Endodermal cell (in vitro differentiated cells): ENCODE measurements at places on chromosomes 13 and 19. TPM values are rescaled to one million over a fixed set of nuclear protein-coding genes. Genes with fewer than 3 reads are reported as not detected.

The CPT1C gene
- 43.0 to 60.8 TPM (median 59.7 TPM) in 3 replicates for total RNA-seq

The S1PR4 gene
- total RNA-seq: not detected in 3 replicates

The CHMP2A gene
- total RNA-seq: 138 to 148 TPM (median 147 TPM) in 3 replicates

- DNase-seq: no peak
Observed at GRCh38 chr13:22095794-22096193, 424.9 kb downstream of the FGF9 start.

GRCh38 chr13:108342369-108343289 lies 73.1 kb downstream of the TNFSF13B start:
- DNase-seq: no peak

DNA sequence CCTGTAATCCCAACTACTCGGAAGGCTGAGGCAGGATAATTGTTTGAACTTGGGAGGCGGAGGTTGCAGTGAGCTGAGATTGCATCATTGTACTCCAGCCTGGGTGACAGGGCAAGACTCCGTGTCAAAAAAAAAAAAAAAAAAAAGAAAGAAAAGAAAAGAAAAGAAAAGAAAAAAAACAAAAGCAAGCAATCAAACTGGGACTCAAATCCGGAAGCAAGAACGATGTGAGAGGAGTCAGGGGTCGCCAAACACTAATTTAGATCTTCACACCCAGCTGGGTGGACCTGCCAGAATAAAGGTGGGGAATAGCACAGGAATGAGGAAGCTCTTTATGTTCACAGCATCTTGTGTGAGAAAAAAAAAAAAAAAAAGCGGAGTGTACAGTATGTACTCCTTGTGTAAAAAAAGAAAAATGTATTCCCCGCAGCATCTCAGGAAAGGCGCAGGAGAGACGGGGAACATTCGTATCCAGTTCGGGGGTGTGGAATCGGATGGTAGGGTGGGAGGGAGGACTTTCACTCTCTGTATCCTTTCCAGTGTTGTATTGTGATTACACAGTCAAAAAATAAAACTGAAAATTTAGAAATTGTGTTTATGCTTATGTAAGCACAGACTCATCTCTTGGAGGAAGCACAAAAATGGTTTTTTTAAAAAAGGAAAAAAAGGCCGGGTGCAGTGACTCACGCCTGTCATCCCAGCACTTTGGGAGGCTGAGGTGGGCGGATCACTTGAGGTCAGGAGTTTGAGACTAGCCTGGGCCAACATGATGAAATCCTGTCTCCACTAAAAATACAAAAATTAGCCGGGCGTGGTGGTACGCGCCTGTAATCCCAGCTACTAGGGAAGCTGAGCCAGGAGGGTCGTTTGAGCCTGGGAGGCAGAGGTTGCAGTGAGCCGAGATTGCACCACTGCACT lies 7.6 kb downstream of the DNAJB1 start:
- DNase-seq: no peak

- peak; percentile 90 for DNase-seq
Observed at GRCh38 chr13:21676611-21677021, 5.7 kb downstream of the FGF9 start.

- DNase-seq: no peak
Observed at GRCh38 chr13:75473468-75473867, 8.5 kb downstream of the TBC1D4 start.

GRCh38 chr19:6498294-6499036 lies 3.6 kb downstream of the TUBB4A start:
- DNase-seq: no peak

GRCh38 chr19:58428617-58429016 lies 11.3 kb downstream of the ZNF132 start:
- no peak for DNase-seq

DNA sequence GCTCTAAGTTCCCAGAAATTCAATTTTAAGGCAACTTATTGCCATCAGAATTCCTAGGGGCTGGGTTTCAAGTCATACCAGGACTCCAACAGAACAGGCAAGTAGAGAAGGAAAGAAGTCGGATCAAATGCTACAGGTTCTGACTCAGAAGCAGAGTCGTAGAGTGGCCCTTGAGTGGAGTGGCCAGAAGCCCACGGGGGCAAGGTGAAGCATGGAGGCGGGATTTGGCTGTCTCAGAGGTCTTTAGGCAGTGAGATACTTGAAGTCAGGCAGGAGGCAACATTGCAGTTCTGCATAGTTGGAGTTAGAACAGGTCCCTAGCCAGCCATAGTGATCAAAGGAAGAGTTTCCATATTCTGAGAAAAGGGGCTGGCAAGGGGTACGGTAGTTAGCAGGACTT lies 111.6 kb downstream of the NHLRC3 start:
- DNase-seq: no peak

DNA sequence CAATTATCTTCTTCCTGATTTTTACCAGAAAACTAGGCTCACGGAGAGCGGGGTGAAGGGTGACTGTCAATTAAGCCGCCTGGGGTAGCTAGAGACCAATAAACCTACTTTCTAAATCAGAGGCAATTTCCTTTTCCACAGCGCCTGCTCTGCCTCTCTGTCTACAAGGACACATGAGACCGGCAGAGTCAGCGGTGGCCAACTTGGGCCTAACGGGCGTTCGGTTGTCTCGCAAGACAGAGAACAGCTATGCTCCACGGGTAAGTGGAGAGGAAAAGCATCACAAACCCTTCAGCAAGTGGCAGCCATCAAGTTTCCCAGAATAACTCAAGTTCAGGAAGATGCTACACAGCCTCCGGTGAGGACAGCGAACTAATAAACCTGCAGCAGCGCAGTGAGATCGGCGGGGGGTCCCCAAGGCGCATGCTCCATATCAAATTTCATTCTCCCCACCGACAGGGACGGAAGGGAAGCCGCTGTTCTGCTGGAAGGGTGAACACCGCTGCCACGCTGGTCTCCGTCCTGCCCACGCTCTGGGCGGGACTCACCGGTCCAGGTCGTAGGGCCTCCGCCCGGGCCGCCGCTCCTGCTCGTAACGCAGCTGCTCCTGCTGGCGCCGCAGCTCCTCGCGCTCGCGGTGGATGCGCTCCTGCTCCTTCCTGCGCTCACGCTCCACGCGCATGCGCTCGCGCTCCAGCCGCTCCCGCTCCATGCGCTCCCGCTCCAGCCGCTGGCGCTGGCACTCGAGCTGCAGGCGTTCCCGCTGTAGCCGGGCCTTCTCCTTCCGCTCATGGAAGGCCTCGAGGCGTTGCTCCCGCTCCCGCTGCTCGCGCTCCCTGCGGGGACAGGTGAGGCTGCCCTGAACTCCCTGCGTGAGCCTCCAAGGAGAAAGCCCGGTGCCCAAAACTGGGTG lies 25.8 kb upstream of the TINCR start:
- DNase-seq: no peak

DNA sequence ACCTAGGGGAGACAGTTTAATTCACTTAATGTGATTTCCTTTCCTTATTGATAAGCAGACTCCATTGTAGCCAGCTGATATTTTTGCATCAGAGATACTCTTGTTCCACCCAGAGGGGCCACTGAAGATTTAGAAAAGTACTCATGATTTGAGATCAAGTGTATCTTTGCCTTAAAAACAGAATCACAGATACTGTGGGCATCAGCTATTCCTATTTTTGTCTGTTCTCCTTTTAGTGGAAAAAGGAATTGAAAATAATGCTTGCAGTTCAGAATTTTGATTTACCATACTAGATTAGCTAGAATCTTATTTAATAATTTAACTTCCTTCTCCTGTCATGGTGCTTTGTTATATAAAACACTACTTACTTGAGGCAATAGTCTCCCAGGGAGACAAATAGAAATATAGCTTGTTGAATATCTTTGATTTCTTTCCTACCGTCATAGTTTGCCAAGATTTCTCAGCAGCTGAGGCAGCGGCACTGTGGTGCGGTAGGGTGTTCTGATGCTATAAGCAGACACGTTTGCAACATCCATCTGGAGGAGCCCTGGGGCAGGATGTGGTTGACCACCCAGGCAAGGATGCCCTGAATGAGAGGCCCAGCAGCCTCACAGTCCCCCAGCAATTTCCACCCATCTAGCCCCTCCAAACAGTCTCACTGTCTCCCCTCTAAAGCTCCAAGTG lies 47.0 kb upstream of the RAP2A start:
- DNase-seq: no peak

GRCh38 chr19:11044431-11044830 lies 44.8 kb upstream of the LDLR start:
- DNase-seq: no peak

DNA sequence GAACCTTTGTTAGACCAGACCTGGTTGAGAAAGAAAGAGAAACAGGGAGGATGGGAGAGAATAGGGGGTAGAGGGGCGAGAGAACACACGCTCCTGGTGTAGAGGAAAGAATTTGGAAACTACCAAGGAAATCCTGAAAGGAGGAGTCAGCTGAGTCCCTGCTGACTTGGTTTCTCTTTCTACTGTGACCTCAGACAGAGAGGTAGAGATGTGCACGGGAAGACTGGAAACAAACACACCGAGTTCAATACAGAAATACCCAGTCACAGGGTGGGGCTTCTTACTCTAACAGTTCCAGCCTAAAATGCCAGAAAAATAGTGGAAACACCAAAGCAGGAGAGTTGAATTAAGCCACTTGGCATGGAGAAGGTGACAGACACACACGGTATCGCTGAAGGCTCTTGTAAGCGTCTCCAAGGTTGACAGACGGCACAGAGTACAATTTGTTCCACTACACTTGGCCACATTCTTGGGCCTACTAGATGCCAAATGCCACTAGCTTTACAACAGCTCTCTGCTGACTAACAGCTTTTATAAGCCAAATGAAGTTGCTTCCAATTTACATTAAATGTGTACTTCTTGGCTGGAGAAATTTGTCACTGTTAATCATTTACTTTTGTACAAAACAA lies 28.1 kb downstream of the LATS2 start:
- peak; percentile 33 for DNase-seq

GRCh38 chr19:39475748-39476147 lies 4.9 kb upstream of the TIMM50 start:
- DNase-seq: no peak

DNA sequence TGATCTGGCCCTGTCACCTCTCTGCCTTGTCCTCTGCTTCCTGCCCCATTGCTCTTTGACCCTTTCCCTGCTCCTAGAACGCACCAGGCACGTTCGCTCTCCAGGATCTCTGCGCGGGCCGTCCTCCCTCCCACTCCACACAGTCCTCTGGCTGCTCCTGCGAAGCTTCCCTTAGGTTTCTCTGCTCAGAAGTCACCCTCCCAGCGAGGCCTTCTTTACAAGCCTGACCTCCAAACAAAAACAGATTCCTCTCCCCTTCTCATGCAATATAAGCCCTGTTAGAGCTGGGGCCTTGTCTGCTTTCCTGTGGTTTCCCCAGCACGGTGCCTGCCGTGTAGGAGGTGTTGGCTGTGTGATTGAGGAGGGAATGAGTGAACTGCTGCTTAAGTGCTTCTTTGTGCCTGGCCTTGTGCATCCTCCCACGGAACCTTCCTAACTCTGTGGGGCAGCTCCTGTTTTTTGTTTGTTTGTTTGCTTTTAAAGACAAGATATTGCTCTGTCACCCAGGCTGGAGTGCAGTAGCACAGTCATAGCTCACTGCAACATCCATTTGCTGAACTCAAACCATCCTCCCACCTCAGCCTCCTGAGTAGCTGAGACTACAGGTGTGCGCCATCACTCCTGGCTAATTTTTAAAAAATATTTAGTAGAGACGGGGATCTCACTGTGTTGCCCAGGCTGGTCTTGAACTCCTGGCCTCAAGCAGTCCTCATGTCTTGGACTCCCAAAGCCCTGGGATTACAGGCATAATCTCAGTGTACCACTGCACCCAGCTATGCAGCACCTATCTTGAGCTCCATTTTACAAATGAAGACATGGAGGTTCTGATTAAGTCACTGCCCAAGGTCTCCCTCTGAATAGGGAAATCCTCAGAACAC lies 82.0 kb downstream of the SIPA1L3 start:
- DNase-seq: peak; percentile 79

DNA sequence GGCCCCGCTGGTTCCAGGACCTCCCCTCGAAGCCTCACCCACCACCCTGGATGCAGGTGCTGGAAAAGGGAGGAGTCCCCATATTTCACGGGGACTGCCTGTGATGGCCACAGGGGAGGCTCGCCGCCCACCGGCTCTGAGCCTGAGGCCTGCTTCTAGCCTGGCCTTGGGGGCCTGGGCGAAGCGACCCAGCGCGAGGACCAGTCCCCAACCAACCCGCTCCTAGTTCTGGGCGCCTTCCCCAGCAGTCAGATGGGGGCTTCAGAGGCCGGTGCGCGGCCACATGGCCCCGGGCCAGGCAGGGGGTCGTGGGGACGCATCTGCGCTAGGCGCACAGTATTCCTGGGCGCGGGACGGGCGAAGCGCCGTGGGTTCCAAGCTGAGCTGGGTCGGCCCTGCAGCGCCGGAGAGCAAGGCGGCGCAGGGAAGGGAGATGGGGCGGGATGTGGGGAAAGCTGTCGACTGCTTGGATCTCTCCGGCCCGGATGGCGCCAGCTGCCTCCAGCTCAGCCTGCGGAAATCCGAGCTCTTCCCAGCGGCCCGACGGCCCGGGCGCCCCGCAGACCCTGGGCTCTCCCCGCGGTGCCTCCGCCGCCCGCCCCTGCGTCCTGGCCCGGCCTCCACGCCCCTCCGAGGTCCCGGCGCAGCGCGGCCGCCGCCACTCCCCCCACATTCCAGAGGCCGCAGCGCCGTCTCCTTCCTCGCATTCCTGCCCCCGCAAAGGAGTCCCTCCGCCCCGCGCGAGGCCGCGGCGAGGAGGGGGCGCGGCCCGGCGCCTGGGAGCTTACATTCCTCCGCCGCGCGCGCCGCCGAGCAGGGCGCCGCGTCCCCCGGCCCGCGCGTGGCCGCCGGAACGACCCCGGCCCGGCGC lies at the start of gene WTIP:
Gene WTIP (plus strand): TSS at position 788 of the 871 bp plus-strand sequence. CDS start 217 bp downstream, outside the sequence.
- peak; percentile 94 for DNase-seq
